Fibroblast of villous mesenchyme (primary cell): ENCODE measurements at places on chromosomes 16 and 17. TPM values are rescaled to one million over a fixed set of nuclear protein-coding genes. Genes with fewer than 3 reads are reported as not detected.
A peak's percentile ranks its signal among the peaks of the same experiment; 100 is the strongest.

The CHD9NB gene
- 1.3 and 2.6 TPM in 2 replicates for total RNA-seq

DNA sequence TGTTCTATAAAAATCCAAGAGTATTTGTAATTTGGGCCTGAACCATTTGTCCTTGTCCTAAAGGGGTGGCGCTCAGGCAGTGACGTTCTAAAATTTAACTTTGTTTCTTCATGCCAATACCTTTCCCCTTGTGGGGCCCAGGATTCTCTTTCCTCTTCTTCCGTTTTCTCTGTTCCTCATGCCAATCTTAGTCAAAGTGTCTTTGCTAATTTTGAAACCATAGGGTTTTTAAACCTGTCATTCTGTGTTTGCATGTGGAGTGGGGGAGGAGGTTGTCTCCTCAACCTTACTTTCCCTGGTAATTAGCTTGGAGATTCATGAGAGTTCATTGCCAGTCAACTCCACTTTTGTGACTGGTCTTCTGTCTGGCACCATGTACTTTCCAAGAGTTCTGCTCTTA, 337.1 kb downstream of the MAF start:
- DNase-seq, result no peak

- no peak for DNase-seq
These were observed 36.3 kb upstream of the PRSS54 start for GRCh38 chr16:58331024-58331707.

DNA sequence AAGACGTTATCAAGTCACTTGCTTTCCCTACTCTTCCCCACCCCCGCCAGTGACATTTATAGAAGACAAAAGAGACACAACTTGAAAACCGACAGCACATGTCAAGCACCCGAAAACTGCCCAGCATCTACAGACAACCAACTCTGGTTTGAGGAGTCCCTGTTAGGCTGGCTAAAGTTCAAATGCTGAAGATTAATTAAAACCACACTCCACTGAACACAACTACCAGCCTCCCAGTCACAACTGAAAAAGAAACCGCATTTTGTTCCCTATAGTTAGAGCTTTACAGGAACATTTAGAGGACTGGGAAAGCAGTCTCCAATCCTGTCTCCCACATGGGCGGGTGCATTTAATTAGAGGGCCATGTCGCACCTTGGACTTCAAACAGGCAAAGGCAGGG, 73.0 kb upstream of the COX10 start:
- no peak for DNase-seq

DNA sequence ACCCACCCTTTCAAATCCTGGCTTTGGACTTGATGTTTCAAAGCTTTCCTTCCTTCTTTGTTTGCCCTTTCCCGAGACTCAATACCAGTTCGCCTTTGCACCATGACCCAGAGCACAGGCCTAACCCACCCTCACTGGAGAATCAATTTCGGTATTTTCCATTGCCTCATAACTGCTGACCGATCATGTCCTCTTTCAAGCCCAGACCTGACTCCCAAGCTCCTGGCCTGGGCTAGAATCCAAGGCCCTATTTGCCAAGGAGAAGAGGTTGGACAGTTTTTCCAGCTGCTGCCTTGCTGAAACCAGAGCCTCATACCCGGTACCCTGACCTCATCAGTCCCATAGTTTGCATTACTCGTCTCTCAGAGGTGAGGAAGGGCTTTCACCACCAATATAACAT, 35.3 kb upstream of the HELZ start:
- DNase-seq, result peak; percentile 28

DNA sequence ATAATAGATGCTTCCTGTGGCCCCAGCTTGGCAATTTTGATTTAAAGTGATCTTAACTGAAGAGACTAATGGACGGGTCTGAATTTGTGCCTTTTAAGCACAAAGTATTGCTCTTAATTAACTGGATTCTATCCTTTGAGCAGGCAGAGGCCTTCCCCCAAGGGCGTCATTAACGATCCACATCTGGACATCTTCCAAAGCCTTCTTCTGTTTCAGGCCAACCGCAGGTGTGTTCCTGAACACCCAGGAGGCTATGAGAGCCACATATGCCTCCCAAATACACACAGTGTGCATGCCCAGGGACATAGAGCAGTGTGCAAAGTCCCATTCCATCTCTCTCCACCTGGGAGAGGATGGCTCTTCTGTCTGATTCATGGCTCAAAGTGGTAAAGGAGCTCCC, 42.3 kb downstream of the MAPT start:
- DNase-seq, result no peak

DNA sequence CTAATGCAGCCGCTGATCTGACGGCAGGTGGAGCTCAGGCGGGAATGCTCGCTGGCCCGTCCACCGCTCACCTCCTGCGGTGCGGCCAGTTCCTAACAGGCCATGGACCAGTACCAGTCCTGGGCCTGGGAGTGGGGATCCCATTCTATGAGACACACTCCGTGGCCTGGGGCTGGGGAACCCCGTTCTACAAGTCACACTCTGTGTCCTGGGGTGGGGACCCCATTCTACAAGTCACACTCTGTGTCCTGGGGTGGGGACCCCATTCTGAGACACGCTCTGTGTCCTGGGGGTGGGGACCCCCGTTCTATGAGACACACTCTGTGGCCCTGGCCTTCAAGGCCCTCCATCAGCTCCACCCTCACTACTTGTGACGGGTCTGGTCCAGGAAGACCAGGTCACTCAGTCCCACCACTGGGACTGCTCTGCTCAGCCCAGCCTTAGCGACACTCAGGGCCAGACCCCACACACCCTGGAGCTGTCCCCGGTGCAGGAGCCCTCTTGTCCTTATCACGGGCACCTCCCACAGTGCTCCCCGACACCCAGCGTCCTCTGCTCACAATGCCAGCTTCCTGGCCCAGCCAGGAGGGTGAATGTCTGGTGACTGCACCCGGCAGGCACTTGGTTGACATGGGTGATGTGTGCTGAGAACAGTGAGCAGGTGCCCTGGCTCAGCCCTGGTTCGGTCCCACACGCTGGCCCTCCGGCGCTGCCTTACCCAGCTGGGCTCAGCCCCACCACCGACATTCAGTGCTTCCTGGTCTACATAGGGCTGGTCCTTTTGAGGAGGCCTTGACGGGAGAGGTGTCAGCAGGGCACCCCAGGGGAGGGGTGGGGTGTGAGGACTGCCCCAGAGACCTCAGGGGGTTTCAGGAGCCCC, 89.1 kb downstream of the TBC1D16 start:
- DNase-seq, result no peak

The KRT14 gene
- not detected in 2 replicates for total RNA-seq

GRCh38 chr16:86306811-86307513, 203.4 kb upstream of the FOXF1 start:
- peak; percentile 91 for DNase-seq

GRCh38 chr16:28289939-28290858, 2.1 kb upstream of the SBK1 start:
- no peak for DNase-seq

GRCh38 chr17:16516594-16517051, 24.6 kb upstream of the LRRC75A start:
- DNase-seq, result peak; percentile 75

DNA sequence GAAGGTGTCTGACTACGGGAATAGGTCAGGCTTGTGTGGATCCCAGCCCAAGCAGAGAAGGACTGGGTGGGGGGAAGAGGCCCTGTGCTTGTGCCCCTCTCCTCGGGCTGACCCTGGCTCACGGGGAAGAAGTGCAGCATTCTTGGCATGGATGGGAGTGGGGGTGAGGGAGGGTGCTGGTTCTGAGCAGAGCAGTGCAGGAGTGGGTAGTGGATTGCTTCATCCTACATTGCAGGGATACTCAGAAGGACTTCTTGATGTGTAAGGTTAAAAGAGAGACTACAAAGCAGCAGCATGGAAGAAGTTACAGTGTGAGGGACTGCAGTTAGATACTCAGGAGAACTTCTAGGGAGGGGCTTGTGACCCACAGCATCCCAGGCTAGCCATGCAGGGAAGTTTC, 2.1 kb downstream of the ARHGAP23 start:
- peak; percentile 61 for DNase-seq

The ACLY gene
- 400 and 446 TPM in 2 replicates for total RNA-seq

DNA sequence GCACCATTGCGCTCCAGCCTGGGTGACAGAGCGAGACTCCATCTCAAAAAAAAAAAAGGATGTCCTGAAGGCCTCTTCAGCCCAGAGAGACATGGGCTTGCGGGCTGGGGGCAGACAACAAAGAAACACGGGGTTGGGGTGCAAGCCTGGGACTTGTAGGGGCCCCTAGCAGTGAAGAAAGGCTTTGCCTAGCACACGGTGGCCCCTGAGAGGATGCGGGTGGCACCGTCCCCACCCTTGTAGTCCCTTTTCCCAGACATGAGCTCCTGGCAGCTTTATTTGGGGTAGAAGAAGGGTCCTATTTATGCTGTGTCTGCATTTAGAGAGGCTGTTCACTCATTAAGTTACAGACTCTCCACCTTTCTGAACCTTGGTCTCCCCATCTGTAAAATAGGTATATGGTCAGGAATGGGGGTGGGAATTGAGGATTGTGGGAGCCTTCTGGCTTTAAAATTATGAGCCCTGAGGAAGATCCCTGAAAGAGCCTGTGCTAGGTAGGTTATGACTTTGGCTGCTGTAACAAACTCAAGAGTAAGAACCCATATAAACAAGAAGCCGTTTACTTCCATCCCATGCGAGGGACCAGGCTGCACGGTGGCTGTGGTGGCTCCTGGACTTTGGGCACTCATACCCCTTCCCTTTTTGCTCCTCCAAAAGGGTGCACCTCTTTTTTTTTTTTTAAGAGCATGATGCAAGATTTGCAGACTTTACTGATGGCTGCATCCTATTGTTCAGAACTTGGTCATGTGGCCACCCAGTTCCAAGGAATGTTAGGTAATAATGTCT, 20.6 kb upstream of the ADGRG1 start:
- no peak for DNase-seq

DNA sequence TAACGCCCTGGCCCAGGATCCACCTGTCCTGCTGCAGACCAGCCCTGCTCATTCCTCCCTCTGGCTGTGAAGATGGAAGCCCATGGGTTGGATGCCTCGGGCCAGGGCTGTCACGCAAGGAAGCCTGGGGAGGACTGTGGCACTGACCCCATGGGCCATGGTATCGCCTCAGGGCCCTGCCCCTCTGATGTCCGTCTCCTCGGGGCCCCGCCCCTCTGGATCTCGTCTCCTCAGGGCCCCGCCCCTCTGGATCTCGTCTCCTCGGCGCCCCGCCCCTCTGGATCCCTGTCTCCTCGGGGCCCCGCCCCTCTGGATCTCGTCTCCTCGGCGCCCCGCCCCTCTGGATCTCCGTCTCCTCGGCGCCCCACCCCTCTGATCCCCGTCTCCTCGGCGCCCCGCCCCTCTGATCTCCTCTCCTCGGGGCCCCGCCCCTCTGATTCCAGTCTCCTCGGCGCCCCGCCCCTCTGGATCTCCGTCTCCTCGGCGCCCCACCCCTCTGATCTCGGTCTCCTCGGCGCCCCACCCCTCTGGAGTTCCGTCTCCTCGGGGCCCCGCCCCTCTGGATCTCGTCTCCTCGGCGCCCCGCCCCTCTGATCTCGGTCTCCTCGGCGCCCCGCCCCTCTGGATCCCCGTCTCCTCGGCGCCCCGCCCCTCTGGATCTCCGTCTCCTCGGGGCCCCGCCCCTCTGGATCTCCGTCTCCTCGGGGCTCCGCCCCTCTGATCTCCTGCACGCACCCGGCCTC, 24.0 kb downstream of the METRNL start:
- peak; percentile 87 for DNase-seq

GRCh38 chr17:64111831-64112230, 18.1 kb downstream of the ERN1 start:
- no peak for DNase-seq

- no peak for DNase-seq
These were observed 913 bp upstream of the KRT16 start for GRCh38 chr17:41613277-41614082.

The SEZ6 gene
- total RNA-seq, result not detected in 2 replicates

- DNase-seq, result no peak
These were observed 28.2 kb upstream of the GNAO1 start for GRCh38 chr16:56163089-56163488.

- DNase-seq, result no peak
These were observed 4.3 kb upstream of the PPP1R1B start for GRCh38 chr17:39622380-39623006.

- peak; percentile 87 for DNase-seq
These were observed 36.8 kb downstream of the CHD9 start for GRCh38 chr16:53091466-53092211.

DNA sequence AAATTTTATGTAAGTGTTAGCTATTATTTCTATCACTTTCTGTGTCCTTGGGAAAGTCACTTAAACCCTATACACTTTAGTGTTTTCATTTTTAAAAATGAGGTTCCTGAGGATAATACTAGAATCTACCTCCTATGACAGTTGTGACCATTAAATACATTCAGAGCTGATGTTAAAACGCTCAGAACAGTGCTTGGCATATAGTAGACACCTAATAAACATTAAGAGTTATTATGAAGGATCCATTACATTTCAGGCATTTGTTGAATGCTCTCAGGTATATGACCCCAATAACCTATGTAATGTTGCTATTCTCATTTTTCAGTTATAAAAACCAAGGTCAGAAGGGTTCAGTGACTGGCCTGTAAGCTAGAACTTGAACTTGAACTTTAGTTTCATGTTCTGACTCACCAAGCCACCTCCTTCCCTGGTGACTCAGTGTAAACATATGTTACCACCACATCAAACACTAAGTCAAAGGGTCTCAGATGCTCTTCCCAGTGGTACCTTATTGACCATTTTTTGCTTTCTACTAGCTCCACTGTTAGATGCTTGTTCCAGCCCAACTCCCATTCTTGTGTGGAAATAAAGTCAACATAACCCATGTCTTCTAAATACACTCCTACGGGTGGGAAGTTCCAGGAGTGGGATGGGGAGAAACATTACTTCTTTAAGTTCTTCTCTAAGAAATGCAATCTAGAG, 47.6 kb downstream of the HSD17B2 start:
- peak; percentile 66 for DNase-seq

GRCh38 chr16:58511933-58512815, 3.1 kb upstream of the SETD6 start:
- peak; percentile 63 for DNase-seq

DNA sequence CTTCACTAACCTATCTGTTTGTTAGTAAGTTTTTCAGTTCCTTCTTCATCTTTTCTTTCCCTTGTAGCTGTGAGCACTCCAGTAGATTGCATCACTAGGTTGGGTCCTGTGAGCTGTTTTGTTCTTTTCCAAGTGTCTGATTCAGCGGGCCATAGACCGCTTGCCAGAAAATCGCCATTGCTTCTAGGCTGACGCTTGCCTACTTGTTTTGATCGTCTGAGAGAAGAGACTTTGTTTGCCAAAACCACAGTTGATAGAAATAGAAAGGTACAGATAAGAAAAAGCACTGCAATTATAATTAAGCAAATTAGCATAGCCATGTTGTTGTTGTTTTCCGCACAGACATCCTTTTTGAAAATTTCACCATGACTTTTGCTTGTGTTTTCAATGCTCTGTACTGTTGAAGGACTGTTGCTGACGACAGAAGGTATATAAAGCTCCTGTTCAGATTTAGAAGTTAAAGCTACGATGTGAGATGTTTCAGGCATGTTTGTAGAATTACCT, 3.1 kb downstream of the EVI2A start:
- DNase-seq, result peak; percentile 78

GRCh38 chr17:4969551-4970173, 2.0 kb upstream of the SPAG7 start:
- DNase-seq, result peak; percentile 49

- no peak for DNase-seq
These were observed 120.4 kb upstream of the IRX6 start for GRCh38 chr16:55203570-55203969.

The PRAC2 gene
- not detected in 2 replicates for total RNA-seq

- no peak for DNase-seq
These were observed 418.6 kb downstream of the TOX3 start for GRCh38 chr16:52128361-52128760.

The DNAAF1 gene
- total RNA-seq, result not detected in 2 replicates
